RWPE1 (cell line): ENCODE measurements at places on chromosomes 13 and 19.

- peak; percentile 12 for DNase-seq
Measured at GRCh38 chr13:22757530-22758120, 423.2 kb upstream of the SGCG start.

- no peak for DNase-seq
Measured at GRCh38 chr19:47099576-47100050, 14.0 kb downstream of the ZC3H4 start.

DNA sequence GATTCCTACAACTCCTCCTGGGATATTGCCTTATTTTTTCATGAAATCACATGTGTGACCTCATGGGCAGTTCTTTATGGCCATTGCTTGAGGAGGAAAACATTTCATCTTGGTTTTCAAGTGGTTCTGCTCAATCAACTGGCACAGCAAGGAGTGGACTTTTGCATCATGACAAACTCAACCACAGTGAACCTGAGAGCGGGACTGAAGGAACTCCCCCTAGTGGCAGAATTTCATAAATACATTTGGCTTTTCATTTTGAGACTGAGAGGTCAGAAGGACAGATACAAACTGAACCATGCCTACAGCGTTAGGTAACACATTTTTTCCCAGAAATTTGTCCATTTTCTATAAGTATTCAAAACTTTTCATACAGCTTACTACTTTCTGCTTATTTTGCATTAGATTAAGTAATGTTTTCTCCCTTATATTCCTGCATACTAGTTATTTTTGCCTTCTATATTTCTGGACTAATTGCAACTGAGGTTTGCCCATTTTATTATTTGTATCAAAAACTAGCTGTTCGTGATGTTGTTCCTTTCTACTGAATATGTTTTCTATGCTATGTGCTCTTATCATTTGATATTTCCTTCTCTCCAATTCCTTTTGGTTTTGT lies 13.4 kb upstream of the SIGLEC12 start:
- peak; percentile 44 for DNase-seq

DNA sequence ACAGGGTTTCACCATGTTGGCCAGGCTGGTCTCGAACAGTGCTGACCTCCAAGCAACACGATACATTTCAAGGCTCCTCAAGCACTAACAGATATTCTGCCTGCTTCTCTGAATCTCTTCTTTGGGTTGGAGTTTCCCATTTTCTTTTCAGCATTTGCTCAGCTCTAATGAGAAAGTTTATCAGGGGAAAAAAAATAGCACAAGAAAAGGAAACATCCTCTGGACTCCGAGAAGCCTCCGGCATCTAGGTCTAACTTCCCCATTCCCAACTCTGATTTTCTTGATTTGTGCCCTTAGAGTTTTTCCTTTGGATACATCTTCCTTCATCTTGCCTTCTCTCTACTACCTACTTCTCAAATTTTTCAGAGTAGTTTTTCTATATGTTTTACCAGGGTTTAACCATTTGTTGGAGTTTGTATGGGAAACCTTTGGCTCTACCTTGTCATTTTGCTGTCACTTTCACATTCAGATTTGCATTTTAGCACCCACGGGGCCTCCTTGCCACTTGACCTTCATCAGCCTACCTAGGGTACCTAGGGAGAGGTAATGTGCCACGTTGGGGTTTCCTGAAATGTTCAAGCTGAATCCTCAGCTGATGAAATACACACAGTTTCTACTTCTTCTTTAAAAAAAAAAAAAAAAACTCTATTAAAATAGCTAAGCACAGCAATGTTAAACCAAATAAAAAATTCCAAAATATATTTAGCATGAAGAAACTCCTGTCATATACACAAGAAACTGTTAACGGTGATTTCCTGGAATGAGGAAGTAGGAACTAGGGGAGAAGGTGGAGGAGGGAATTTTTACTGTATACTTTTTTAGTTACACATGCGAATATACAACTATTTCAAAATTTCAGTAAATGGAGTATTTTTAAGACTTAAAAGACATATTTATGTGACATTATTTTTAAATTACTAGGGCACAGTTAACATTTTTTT lies 5.1 kb upstream of the USP12 start:
- DNase-seq: no peak

GRCh38 chr13:53782488-53782961 lies 753.9 kb downstream of the OLFM4 start:
- DNase-seq: peak; percentile 13
